Left ventricle myocardium superior (tissue), 1 donor: ENCODE measurements at places on chromosomes 7 and 10. TPM values are rescaled to one million over a fixed set of nuclear protein-coding genes. Genes with fewer than 3 reads are reported as not detected.

DNA sequence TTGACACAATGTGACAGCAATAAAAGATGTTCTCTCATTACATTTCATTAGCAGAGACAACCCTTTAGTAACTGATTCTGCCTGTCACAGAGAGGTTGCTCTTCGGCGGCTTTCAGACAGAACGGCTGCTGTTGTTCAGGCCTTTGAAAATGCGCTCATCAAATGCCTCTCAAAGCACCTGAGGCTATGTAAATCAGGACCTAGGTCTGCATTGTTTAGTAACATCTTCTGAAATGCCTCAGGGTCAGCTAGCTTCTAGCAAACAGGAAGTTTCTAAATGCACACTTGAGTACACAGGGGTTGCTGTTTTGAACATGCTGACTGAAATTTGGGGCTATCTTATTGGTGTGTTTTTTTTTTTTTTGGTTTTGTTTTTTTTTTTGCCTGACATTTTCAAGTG, 143.3 kb upstream of the DKK1 start:
- DNase-seq, result no peak

GRCh38 chr7:30546596-30546995, 42.0 kb upstream of the GGCT start:
- DNase-seq, result no peak

The TMEM229A gene
- not detected for total RNA-seq

DNA sequence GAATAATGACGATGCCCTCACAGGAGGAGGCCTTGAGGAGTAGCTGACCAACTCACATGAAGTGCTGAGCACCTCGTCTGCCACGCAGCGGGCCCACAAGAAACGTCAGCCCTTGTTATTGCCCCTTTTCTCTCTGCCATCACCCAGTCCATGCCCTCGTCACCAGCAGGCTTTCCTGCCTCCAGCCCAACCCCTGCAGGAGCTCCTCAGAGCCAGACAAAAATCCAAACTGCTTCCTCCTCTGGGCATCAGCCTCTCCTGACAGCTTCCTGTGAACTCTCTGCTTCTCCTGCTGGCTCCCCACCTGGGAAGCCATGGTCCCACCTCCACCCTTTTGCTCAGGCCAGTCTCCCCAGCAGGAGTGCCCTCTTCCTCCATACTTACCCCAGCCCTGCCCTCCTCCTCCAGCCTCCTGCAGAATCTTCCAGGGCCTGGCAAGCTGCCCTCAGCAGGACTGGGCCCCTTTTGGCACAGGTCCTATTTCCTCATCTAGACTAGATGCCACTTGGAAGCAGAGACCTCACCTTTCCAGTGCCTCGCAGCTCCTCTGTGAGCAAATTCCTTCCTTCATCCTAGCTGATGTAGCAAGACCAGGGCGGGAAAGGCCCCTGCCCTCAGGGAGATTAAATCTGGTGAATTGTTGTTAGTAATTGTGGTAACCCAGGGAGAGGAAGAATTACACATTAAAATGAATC, 115.1 kb downstream of the C10orf105 start:
- no peak for DNase-seq

DNA sequence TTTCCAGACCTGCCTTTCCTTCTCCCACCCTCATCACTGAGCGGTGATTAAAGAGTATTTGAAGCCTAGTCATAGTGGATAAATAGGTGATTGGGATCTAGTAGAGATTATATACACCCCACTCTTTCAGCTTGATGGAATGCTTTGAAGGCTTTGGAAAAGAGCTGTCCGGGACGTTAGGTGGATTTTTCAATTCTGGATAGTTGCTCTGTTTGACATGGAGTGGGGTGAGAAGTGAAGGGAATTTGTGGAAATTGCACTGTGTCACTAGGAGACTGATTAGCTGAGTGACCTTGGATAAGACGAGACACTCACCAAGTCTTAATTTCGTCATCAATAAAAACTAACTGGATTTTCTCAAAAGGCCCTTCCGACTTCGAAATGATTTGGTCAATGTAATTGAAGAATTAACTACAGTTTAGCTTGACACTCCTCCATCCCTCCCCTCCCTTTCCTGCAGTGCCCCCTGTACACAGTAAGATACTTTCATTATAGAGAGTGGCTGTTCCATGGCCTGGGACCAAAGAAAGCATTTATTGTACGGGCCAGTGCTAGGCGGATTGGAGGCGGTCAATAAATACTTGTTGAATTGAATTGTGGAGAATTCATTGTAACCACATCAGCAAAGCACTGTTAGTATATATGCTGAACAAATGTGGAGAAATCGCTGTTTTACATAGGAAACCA, 962 bp downstream of the ZKSCAN1 start:
- no peak for DNase-seq

- DNase-seq, result no peak
These were observed 196.2 kb upstream of the AGK start for GRCh38 chr7:141355032-141355431.

The GIMAP7 gene
- 24.1 TPM for total RNA-seq

DNA sequence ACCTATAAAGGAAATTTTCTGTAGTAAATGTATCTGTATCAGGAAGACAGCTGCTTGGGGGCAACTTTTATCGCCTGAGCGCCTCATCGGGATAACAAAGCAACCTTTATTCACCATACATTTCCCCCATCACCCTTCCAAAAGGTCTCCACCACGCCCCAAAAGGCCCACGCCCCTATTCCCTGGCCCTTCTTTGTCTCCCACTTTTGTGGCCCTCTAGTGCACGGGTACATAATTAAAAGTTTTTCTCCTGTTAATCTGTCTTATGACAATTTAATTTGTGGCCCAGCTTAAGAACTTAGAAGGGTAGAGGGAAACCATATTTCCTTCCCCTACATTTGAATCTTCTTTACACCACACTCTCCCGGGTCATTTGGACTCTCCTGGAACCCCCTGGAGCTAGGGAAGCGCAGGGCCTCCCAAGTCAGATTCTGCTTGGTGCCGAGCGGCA, 625 bp downstream of the RP9 start:
- no peak for DNase-seq

The BAG3 gene
- total RNA-seq, result 151 TPM

The AMPH gene
- total RNA-seq, result 2.1 TPM

- no peak for DNase-seq
These were observed 94.9 kb downstream of the SFMBT2 start for GRCh38 chr10:7315906-7316305.

GRCh38 chr10:92844746-92845145, 3.6 kb upstream of the EXOC6 start:
- DNase-seq, result no peak

DNA sequence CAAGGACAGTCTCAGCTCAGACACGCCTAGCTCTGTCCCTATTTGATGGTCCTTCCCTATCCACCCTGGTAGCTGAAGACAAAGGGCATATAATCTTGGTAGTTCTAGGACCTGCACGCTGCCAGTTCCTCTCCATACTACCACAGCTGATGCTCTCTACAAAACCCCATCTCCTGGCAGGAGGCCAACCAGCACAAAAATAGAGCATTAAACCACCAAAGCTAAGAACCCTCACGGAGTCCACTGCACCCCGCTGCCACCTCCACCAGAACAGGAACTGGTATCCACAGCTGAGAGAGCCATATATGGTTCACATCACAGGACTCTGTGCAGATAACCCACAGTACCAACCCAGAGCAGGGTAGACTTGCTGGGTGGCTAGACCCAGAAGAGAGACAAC, 299.4 kb downstream of the LRRTM3 start:
- no peak for DNase-seq

- DNase-seq, result no peak
These were observed 112.7 kb downstream of the CPXM2 start for GRCh38 chr10:123778719-123779517.

DNA sequence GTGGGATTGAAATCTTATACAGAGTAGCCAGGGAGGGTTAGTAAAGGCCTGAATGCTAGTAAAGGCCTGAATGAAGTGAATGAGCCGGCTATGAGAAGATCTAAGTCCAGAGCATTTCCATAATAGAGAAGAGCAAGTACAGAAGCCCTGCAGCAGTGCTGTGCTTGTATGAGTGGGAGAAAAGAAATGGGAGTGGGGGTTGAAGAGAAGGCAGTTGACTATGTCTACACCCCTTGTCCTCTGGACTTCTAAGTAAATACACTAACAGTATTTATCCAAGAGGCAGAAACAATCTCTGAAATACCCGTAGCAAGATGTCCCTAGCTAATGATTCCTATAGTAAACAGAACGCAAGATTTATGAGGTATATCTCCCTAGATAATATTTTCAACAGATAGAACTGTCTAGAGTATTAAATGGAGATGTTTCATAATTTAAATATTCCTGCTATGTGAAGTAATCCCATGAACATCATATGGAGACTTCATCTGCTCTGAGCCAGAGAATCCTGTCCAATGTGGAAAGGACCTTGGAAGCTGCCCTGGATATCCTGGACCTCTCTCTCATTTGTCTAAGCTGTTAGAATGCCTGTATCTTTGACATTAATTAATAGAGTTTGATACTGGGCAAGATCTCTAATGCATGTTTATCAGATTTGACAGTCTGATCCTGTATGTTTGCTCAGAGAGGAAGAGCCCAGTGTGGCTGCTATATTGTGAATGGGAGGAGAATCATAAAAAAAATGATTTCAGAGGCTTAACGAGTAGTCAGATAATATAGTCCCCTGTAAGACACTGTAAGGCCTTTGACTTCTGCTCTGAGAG, 171.6 kb downstream of the LRRN3 start:
- no peak for DNase-seq

- DNase-seq, result no peak
These were observed 8.2 kb upstream of the MTPAP start for GRCh38 chr10:30357075-30357801.

The TDRD1 gene
- total RNA-seq, result 2.7 TPM

DNA sequence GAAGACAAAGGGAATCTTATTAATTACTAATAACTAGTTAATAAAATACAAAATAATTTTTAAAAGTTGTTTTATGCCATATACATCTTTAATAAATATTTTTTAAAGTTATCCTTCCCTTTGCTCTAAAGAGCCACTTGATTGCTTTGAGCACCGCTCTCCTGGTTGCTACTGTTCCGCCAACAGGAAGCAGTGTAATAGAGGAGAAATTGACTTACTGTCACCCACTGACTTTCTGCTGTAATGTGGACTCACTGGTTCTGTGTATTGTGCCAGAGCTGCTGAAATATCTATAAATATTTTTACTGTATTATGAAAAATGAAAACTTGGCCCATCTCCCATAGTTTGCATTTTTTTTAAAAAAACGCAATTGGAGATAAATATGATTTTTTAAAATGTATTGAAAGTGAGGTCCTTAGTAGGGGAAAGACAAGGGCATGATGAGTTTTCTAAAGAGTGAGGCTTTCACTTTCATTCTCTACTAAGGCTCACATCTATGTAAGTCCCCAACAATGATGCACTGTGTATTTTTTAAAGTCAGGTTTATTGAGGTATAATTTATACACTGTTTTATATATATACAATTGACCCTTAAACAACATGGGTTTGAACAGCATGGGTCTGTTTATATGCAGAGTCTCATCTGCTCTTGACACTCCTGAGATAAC, 100.5 kb downstream of the NPY start:
- no peak for DNase-seq

- no peak for DNase-seq
These were observed 44.9 kb downstream of the POLR1F start for GRCh38 chr7:19663816-19664462.

GRCh38 chr7:4210821-4211220, 471.3 kb upstream of the FOXK1 start:
- no peak for DNase-seq

The ANKRD30A gene
- total RNA-seq, result not detected

GRCh38 chr10:14573666-14574261, 200.9 kb downstream of the FAM107B start:
- no peak for DNase-seq

DNA sequence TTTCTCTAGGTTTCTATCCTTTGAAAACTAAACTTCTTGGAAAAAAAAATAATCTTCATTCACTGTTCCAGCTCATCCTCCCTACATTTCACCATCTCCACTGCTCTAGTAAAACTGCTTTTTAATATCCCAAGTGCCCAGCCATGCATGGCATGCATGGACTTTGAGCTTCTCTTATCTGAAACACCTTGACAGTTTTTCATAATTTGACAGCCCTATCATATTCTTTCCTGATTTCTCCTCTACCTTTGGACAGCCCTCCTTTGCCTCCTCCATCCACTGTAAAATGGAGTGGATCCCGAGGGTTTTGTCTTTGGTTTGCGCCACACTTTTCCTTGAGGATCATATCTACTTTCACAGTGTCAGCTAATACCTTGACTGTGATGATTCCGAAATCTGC, 212.8 kb downstream of the ANK3 start:
- no peak for DNase-seq

The SEMA3D gene
- 0.94 TPM for total RNA-seq

DNA sequence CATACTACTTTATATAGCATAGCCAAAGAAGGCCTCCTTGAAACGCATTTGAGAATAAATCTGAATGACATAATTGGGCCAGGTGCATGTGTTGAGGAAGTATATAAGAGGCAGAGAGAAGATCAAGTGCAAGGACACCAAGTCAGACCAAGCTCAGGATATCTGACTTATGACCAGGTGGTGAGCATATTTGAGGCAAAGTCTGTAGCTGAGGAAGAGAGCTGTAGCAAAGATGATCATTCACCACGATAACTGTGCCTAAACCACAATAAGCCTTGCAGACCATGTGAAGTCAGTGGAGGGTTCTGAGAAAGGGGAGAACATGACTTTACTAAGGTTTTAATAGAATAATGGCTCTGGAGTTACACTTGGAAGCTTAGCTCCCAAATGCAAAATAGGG, 292.3 kb downstream of the SORCS1 start:
- DNase-seq, result no peak

DNA sequence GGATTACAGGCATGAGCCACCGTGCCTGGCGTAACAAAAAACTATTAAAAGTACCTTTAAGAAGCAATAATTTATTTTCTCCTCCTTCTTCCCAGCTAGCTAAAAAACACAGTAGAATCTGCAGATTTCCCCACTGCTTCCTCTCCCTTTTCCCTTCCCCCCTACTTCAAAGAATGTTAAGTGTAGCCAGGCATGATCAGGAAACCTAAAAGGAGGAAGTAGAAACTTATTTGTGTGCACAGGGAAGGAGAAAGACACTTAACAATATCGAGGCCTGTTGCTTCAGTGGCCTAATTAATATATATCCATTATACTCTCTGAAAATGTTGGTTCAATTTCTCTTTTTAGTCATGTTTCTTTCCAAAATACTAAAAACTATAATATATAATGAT, 127.7 kb downstream of the NRBF2 start:
- no peak for DNase-seq

- DNase-seq, result no peak
These were observed 253.5 kb upstream of the PRKCQ start for GRCh38 chr10:6833458-6834011.

- no peak for DNase-seq
These were observed 134.9 kb downstream of the MICU1 start for GRCh38 chr10:72490951-72491350.

DNA sequence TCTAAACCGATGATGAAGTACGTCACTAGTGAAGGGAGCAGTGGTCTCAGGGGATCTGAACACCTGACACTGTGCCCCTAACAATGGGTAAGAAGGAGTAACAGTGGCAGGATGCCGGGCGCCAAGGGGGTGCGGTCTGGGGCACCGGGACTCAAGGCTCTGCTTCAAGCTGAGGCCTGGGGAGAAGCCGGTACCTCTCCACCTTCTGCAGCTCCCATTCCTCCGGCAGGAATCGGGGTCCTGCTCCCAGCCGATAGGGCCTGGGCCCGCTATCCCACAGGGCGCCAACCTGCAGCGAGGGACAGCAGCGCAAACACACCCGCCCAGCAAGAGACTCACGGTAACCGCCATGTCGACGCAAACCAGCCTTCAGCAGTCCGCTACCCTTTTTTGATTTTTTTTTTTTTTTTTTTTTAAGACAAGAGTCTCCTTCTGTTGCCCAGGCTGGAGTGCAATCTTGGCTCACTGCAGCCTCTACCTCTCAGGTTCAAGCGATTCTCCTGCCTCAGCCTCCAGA, 8.8 kb upstream of the CHST12 start:
- DNase-seq, result no peak
